ENCODE measurements at places on chromosomes 4 and X.

GRCh38 chr4:104860238-104861123 is 286.2 kb upstream of the TET2 start:
- DNase-seq: peak; percentile 24

GRCh38 chr4:179415037-179415846 is 1973.0 kb upstream of the AGA start:
- DNase-seq: no peak

DNA sequence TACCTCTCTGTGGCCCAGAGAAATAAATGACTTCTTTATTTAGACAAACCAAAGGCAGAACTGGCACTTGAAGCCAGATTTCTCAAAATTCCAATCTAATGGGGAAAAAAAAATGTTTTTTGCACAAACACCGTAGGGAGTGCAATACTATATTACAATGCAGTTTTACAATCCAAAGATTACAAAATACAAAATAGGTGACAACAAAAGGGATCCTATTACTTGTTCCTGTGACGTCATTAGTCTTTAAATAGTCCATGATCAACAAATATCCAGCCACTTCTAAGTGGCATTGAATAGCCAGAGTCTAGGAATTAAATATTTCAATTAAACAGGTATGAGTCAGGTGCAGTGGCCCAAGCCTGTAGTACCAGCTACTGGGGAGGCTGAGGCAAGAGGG is 3.0 kb upstream of the APBB2 start:
- DNase-seq: no peak

DNA sequence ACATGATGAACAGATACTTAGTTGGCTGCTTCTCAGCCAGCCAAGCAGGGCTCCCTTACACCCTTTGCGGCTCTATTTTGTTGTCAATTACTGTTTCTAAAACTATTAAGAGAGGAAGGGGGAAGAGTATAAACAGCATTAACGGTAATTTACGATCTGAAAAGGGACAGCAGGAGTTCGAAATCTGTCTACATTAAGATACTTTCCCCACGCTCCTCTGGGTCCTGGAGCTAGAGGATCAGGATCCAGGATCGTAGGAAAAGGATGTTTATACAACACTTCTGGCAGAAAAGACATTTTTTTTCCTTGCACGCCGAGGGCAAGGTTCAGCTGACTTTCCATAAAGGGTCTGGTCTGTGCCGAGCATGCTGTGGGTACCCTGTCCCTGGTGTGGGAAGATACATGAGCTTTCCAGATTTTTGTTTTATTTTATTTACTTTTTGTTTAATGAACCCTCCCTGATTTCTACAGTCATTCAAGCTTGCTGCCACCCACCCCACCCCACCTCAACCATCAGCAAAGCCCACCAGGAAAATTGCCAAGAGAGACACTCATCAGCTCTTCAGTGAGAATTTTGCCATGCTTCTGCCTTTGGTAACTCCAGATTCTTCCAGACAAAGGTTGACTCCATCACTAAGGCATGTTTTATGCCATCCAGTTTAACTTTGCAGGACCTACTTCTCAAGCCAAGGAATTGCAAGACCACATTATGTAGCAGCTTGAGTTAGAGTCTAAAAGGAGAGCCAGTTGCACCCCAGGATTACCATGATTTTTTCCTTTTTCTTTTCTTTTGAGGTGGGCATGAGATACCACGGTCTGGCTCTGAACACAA is 188.1 kb downstream of the QDPR start:
- no peak for DNase-seq

DNA sequence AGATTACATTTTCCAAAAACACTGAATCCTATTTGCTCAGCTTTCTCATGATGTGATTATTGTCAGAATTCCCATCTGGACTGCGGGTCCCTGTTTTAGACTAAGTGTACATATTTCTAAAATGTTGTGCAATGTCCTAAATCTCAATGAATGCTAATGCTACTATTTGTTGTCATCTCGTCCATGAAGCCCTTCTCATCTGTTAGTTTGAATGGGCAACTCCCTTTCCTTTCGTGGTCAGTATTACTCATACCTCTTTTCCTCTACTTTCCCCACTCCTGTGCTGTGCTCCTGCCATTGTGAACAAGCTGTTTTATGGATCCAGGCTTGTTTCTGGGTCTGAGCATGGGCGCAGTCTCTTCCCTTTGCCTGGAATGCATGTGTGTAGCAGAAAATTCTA is 91.0 kb downstream of the MID1 start:
- no peak for DNase-seq

- no peak for DNase-seq
These were observed 15.1 kb downstream of the TRAPPC2 start for GRCh38 chrX:13719192-13719856.

DNA sequence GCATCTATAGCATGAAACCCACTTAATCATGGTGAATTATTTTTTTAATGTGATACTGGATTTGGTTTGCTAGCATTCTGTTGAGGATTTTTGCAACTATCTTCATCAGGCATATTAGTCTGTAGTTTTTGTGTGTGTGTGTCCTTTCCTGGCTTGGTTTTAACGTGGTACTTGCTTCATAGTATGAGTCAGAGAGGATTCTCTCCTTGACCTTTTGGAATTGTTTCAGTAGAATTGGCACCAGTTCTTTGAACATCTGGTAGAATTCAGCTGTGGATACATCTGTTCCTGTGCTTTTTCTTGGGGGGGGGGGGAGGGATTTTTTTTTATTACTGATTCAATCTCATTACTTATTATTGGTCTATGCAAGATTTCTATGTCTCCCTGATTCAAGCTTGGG is 232.0 kb upstream of the KLF8 start:
- DNase-seq: no peak

DNA sequence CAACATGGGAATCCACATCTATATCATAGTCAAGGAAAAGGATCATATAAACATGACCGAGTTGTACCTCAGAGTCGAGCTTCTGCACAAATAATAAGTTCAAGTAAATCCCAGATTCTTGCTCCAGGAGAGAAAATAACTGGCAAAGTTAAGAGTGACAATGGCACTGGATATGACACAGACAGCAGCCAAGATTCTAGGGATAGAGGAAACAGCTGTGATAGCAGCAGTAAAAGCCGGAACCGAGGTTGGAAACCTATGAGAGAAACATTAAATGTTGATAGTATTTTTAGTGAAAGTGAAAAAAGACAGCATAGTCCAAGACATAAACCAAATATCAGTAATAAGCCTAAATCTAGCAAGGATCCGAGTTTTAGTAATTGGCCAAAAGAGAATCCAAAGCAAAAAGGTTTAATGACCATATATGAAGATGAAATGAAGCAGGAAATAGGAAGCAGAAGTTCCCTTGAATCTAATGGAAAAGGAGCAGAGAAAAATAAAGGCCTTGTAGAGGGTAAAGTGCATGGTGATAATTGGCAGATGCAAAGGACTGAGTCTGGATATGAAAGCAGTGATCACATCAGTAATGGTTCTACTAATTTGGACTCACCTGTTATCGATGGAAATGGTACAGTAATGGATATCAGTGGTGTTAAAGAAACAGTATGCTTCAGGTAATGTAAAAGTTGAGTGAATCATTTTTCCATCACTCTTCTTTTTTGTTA is 50.4 kb downstream of the FABP2 start:
- no peak for DNase-seq

GRCh38 chr4:9976781-9977180 is 44.5 kb downstream of the SLC2A9 start:
- no peak for DNase-seq

GRCh38 chrX:130415201-130415600 is 13.4 kb downstream of the RBMX2 start:
- DNase-seq: no peak

- DNase-seq: peak; percentile 65
These were observed 98.9 kb upstream of the BMP3 start for GRCh38 chr4:80931631-80932081.

GRCh38 chr4:77095101-77095821 is 19.5 kb upstream of the CCNI start:
- DNase-seq: no peak

GRCh38 chr4:122045533-122045932 is 93.7 kb upstream of the TRPC3 start:
- DNase-seq: peak; percentile 83

GRCh38 chr4:146329050-146329716 is 114.8 kb downstream of the REELD1 start:
- peak; percentile 58 for DNase-seq

DNA sequence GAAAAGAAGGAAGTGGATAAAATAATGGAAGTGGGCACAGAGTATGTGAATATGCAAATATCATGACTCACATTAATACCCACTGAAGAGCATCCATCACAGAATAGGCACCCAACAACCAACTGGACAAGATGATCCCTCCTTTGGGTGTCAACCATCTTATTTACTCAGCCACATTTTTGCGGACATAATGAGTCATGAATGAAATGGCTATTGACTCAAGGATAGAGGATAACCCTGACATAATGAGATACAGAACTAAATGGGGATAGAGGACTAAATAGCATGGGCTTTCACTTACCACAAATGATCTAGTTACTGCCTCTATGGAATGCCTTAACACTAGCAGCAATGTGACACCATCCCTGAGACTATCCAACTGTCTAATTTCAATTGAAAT is 224.7 kb downstream of the ANTXR2 start:
- DNase-seq: no peak

DNA sequence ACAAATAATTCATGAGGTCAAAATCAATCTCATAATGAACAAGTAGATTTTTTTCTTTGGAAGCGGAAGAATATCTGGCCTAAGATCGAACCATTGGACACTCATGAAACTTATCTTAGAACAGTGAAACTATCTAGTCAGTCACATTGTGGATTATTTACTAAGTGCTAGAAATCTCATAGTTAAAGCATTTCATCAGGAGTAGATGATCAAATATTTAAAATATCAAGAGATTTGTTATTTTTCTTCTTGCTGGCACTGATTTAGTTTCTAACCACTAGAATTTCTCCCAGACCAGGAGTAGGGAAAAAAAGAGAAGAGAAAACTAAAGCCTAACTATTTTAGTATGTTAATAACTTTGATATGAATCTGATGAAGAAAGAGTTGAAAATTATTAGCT is 105.5 kb downstream of the SHROOM3 start:
- no peak for DNase-seq

DNA sequence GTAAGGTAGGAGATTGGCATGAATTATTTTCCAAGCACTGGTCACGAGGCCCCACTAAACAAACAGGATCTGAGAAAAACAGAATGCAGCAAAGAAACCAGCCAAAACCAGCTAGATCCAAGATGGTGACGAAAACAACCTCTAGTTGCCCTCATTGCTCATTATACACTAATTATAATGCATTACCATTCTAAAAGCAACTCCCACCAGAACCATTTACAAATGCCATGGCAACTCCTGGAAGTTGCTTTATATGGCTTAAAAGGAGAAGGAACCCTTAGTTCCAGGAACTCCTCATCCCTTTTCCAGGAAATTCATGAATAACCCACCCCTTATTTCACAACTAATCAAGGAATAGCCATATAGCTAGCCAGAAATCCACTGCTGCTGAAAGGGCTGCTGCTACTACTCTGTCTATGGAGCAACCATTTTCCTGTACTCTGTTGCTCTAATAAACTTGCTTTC is 69.3 kb downstream of the ABCB7 start:
- DNase-seq: no peak

GRCh38 chrX:53305219-53305995 is 24.0 kb upstream of the IQSEC2 start:
- DNase-seq: no peak

DNA sequence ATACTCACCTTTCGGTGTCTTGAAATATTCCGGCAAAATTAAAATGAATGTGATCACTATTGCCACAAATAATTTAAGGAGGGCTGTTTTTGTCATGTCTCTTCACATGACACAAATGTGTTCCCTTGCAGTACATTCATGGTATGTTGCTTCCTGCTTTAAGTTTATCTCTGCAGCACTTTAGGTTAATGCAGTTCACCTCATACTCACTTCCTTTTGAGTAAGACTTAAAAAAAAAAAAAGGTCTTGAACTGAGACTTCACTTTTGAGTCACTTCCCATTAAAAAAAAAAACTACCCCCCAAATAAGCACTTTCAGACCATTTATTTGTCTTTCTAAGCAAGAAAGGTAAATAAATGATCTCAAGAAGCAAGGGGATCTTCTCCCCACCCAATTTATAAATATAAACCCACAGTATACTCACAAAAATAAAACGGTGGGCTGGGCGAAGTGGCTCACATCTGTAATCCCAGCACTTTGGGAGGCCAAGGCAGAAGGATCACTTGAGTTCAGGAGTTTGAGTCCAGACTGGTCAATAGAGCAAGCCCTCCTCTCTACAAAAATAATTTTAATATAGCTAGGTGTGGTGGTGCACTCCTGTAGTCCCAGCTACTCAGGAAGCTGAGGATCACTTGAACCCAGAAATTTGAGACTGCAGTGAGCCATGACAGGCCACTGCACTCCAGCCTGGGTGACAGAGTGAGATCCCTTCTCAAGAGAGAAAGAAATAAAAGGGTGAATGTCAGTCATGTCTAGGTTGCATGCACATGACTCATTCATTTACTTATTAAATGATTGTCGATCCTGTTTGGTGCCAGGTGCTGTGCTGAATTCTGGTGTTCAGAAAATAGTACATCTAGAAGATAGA is at the start of gene TMEM156:
TMEM156 (minus strand) TSS at position 192 of the 868 bp plus-strand sequence; CDS start at position 96, 96 bp downstream.
- DNase-seq: no peak

- DNase-seq: peak; percentile 30
These were observed 34.4 kb downstream of the NFKB1 start for GRCh38 chr4:102535398-102536082.

- DNase-seq: no peak
These were observed 41.3 kb upstream of the MXD4 start for GRCh38 chr4:2303121-2303685.

GRCh38 chr4:44983083-44983482 is 256.7 kb upstream of the GNPDA2 start:
- no peak for DNase-seq

DNA sequence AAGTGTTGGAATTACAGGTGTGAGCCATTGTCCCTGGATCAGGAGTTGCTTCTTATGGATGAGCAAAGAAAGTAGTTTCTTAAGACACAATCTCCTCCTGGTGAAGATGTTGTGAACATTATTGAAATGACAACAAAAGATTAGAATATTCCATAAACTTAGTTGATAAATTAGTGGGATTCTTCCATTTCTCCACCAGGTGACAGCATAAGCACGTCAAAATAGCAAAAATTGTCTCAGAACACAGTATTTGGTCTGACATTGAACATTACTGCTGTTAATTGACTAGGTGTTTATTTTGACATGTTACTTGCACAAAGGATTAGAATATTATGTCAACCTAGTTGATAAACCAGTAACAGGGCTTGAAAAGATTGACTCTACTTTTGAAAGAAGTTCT is 21.6 kb downstream of the CLDN34 start:
- no peak for DNase-seq

GRCh38 chr4:8737075-8737474 is 134.6 kb downstream of the HMX1 start:
- DNase-seq: no peak

GRCh38 chr4:139282065-139282720 is 2.2 kb upstream of the MGARP start:
- DNase-seq: no peak

DNA sequence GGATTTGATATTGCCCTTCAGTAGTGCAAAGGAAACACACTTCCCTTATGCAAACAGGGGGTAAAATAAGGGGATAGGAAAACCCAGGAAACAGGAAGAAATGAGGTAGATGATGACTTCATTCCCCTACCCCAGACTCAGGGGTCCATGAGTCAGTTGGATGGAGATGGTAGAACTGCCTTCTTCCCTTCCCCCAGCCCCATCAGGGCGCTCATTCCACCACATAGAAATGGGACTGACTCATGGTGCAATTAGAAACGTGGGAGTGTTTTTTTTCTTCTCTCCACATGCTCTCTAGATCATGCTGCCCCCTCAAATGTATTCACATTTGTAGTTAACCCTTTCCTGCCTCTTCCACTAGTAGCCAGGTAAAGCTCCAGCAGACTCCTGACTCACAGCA is 23.1 kb upstream of the ARMCX2 start:
- DNase-seq: peak; percentile 41
